COR-L47 (cell line): ENCODE measurements at places on chromosomes 2 and 18.

DNA sequence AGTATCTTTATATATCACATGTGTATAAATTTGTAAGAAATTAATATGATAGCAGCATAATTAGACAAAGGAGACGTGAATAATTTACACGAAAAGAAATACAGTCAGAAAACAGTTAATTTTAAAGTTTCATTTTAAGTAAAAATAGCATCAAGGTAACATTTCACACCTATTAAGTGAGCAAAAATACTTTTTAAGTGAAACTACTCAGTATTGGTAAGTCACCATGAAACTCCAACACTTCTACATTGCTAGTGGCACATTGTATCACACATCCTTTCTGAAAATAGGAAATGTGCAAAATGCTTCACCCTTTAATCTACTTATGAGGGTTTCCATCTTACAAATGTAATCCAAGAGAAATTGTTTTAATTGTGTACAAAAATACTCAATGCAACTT is 287.9 kb upstream of the EPAS1 start:
- DNase-seq, result no peak

DNA sequence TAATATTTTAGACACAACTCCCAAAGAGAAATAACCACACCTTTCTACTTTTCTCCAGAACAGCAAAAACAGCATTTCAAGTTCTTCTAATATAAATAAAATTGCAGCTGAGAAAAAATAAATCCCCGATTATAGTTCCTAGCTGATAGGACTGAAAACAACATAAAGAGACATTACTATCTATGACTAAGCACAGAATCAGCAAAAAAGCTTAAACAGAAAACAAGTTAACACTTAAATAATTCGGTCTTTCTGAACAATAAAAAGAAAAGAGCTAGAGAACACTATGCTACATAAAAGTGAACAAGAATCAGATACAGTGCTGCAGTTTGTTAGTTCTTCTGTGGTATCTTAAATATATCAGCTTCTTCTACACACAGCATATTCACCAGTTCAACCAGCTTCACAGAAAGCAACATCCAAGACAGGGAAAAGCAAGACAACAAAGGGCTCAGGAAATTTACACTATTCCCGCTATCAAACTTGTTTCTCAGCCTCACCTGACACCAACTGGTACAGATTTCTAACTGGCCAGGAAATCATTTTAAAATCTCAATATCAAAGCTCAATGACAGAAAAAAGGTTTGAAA is 28.6 kb downstream of the FEZ2 start:
- DNase-seq, result no peak

DNA sequence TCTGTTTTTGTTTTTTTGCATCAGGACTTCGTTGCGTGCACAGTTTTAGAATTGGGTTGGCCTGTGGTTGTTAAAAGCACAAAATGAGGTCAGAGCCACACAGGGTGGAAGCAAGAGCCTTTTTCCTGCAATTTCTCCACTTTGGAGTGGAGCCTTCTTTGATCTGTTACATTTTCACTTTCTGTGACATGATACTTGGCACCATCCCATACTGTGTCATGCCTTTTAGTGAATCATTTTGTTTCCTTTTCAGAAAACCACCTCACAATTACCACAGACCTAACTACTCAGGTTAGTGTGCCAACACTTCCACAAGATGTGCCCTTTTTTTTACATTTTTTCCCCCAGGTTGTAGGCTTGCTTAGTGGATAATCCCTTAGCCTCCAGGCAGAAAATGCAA is 32.5 kb downstream of the MERTK start:
- DNase-seq, result no peak

DNA sequence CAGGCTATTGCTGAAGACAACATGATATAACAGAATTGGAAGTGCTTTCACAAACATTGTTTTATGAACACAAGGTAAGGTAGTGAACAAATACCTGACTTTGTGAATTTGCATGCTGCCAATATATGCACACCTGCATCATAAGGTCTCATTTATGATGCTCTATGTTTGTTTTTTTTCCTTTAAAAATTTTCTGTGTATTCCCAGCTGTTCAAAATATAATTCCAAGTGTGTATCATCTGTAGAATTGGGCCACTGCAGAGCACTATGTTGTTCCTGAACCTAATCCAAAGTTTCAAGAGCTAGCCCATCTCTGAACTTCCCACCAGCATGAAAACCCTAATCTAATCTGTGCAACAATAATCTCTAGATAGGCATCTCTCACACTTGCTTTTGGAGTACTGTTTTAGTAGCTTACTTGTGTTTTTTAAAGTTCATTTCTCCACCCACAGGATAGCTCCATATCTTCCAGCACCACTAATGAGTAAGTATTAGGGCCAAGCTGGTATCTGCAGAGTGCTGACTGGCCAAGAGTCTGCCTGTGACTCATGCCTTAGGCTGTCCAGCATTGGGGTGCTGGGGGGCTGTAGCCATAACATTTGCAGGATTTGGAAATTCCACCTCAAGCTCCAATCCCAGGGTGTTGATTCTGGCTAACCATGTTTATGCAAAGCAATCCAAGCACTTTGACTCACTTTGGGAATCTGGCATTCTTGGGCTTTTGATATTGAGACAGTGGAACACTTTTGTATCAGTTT is 208.2 kb upstream of the REV1 start:
- no peak for DNase-seq
